ENCODE measurements at places on chromosomes 12 and 14. TPM values are rescaled to one million over a fixed set of nuclear protein-coding genes. Genes with fewer than 3 reads are reported as not detected.

Gene HIGD1C
- total RNA-seq, result not detected

Gene PIK3C2G
- total RNA-seq, result 0.62 TPM

Gene GRIN2B
- 1.1 TPM for total RNA-seq

Gene OR4N2
- not detected for total RNA-seq

Gene STAC3
- 12.0 TPM for total RNA-seq

Gene PLEKHG7
- 0.31 TPM for total RNA-seq

Gene KRT85
- total RNA-seq, result 0.74 TPM

- DNase-seq, result no peak
Observed at GRCh38 chr12:81297601-81298000, 219.7 kb downstream of the ACSS3 start.

DNA sequence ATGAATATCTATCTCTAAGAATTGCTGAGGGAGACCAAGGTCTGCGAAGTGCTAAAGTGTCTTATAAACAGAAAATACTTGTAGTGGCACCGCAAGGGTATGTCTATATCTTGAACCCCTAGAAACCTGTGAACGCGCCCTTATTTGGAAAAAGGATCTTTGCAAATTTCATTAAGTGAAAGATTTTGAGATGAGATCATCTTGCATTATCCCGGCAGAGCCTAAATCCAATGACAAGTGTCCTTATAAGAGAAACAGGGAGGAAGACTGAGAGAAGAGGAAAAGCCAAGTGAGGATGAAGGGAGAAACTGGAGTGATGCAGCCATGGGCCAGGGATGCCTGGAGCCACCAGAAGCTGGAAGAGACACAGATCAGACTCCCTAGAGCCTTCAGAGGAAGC is 27.7 kb downstream of the RBM19 start:
- no peak for DNase-seq

DNA sequence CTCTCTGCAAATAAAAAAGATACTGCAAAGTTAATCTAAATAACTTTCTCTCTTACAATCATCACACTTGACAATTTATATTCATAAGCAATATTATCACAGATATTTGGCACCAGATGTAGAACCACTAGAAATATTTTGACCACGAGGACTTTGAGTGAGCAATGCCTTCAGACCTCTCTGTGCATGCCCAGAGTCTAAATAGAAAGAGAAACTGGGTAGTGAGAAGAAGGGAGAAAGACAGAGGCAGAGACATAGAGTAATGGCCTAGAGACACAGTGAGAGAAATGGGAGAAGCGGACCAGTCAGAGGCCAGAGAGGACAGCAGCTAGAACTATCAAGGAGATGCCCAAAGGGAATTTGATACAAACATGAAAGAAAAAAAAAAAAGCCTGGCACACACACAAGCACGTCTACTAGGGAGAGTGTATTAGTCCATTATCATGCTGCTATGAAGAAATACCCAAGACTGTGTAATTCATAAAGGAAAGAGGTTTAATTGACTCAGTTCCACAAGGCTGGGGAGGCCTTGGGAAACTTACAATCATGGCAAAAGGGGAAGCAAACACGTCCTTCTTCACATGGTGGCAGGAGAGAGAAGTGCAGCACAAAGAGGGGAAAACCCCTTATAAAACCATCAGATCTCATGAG is 41.1 kb downstream of the BMP4 start:
- DNase-seq, result no peak

GRCh38 chr12:109760930-109761921 is 47.6 kb downstream of the FAM222A start:
- no peak for DNase-seq

- peak; percentile 24 for DNase-seq
Observed at GRCh38 chr12:12018454-12018853, 52.3 kb upstream of the BCL2L14 start.

DNA sequence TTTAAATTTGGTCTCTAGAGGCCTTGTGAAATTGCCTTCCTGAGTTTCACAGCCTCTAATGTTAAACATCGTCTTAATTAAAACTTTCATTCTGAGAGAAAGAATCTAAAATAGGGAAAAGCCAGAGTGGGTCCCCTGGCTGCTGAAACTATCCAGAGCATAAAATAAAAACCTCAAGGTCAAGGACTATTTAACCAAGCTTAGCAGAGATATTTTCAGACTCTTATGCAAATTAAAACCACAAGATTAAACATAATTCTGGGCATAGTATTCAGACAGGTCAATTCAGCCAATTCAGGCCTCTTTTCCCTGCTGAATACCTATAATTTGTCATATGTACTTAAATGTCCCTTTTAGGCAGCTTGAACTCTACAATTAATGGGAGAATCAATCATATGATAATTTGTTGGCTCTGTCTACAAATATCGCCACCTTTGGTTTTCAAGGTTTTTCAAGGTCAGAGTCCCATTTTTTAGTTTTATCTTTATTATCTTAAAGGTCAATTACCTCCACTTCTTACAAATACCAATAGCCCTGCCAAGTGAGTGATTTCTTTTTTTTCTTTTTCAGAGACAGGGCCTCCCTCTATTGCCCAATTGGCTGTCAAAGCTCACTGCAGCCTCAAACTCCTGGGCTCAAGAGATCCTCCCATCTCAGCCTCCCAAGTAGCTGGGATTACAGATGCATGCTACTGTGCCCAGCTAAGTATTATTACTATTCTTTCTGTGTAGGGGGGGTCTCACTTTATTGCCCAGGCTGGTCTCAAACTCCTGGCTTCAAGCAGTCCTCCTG is 257.1 kb downstream of the PHLDA1 start:
- no peak for DNase-seq

GRCh38 chr14:73887694-73888459 is 1.2 kb downstream of the ZNF410 start:
- no peak for DNase-seq

DNA sequence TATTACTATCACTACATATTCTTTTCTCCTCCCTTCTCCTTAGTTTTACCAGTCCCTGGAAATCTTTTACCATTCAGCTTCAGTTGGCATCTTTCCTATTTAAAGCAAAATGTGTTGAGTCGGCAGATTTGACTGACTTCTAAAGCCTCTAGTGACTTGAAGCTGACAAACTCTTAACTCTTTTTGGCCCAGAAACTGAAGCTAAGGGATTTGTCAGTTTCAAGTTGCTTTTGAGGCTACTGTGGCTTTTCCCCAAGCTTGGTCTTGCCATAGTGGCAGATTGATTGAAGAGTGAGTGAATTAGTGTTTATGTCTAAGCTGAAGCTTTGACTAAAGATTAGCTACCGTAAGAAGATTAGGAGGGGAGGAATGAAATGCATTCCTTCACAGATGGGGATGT is 104.0 kb downstream of the ETNK1 start:
- DNase-seq, result no peak

GRCh38 chr14:68792979-68793733 is at the start of gene ZFP36L1:
Gene ZFP36L1 (minus strand): TSS chr14:68793067. CDS start chr14:68792938, 129 bp downstream.
- peak; percentile 96 for DNase-seq

- peak; percentile 72 for DNase-seq
Observed at GRCh38 chr14:80213602-80214001, 2.3 kb upstream of the DIO2 start.

DNA sequence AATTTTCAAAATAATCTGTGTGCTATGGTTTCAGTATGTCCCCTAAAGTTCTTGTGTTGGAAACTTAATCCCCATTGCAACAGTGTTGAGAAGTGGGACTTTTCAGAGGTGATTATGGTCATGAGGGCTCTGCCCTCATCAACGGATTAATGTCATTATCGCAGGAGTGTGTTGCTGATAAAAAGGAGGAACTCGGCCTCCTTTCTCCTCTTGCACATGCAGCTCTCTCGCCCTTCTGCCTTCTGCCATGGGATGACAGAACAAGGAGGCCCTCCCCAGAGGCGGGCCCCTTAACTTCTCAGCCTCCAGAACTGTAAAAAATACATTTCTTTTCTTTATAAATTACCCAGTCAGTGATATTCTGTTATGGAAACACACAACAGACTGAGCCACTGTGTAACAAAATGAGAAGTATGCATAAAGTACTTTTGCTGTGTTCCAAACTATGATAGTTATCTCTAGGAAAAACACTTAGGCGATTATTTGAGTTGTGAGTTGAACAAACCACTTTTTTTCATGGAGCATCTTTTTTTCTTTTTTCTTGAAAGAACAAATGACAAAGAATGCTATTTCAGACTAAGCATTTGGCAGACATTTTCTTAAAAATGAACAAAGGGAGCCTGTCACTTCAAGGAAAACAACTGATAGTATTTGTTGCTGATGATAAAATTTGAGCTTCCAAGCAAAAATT is 134.8 kb upstream of the FUT8 start:
- peak; percentile 62 for DNase-seq
